COLO829 (cell line): ENCODE measurements at places on chromosomes 1 and 21.

DNA sequence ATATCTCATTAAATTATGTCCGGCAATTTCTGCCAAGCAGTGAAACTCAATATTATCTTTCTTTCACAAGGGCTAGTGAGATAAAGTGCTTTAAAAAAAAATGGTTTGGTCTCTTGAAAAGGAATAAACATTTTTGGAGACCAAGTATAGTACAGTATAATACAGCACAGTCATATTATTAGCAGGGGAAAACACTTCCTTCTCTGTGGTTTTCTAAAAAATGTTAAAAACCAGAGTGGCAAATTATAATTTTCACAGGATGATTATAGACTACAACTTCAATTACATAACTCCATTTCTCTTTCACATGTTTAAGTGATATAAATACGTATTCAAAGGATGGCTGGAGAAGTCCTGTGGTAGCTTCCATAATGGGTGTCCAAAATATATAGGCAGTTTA lies 170.3 kb upstream of the DMRTA2 start:
- no peak for DNase-seq

GRCh38 chr21:31845151-31845729 lies 27.6 kb upstream of the HUNK start:
- no peak for DNase-seq

GRCh38 chr1:156387870-156388173 lies 18.8 kb downstream of the RHBG start:
- no peak for DNase-seq

GRCh38 chr1:181911715-181912114 lies 149.8 kb downstream of the ZNF648 start:
- no peak for DNase-seq

GRCh38 chr1:58783090-58783992 lies 506 bp downstream of the JUN start:
- DNase-seq = no peak

DNA sequence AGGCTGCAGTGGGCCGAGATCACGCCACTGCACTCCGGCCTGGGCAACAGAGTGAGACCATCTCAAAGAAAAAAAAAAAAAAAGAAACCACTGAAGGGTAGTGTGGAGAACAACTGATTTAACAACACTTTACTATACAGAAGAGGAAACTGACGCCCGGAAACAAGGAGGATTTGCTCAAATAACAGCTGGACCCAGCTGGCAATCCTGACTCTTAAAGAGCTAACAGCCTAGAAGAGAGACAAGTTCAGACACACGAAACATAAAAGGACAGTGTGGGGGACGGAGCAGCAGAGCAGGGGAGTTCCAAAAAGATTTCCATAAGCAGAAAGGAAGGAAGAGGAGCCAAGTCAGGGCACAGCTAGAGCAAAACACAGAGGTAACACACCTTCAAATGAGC lies 4.4 kb downstream of the ECHDC2 start:
- DNase-seq = no peak

GRCh38 chr1:67686267-67687197 lies 1.5 kb downstream of the GADD45A start:
- DNase-seq = peak; percentile 88

DNA sequence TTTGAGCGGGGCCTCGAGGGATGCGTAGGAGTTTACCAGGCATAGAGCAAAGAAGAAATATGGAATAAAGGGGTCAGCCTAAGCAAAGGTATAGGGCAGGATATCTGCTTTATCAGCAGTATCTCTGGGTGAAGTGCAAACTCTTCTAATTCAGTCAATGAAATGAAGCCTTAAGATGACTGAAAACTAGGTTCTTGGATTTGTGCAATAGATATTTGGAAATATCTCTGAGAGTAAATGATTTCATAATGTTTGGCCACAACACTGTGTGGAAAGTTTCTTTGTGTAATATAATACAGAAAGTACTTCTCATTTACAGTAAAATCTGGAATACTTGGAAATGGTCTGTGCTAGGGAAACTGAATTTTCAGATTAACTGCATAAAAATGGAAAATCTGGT lies 26.1 kb downstream of the KCNJ15 start:
- DNase-seq = no peak

- DNase-seq = peak; percentile 92
Measured at GRCh38 chr1:166858726-166859419, 17.2 kb downstream of the TADA1 start.

- no peak for DNase-seq
Measured at GRCh38 chr1:37031871-37032270, 2.4 kb downstream of the GRIK3 start.

DNA sequence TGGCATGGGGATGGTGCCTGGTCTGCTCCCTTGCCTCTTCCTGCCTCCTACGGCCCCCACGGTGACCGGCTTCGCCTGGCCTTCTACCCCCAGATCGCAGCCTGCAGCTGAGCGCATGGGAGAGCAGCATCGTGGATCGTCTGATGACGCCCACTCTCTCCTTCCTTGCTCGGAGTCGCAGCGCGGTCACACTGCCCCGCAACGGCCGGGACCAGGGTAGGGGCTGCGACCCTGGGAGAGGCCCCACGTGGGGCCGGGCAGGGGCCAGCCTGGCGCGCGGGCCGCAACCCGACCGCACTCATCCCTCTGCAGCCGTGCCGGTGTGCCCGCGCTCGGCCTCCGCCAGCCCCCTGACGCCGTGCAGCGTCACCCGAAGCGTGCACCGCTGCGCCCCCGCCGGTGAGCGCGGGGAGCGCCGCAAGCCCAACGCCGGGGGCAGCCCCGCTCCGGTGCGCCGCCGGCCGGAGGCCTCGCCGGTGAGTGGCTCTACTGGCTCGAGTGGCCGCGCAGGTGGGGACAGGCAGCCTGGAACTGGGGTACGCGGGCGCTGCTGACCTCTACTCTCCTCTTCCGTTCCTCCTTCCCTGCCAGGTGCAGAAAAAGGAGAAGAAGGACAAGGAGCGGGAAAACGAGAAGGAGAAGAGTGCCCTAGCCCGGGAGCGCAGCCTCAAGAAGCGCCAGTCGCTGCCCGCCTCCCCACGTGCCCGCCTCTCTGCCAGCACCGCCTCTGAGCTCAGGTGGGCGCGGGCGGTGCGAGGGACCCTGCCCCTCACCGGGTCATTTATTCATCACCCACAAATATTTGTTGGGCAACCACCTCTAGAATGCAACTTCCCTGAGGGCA lies 20.4 kb downstream of the MAP7D1 start:
- no peak for DNase-seq

DNA sequence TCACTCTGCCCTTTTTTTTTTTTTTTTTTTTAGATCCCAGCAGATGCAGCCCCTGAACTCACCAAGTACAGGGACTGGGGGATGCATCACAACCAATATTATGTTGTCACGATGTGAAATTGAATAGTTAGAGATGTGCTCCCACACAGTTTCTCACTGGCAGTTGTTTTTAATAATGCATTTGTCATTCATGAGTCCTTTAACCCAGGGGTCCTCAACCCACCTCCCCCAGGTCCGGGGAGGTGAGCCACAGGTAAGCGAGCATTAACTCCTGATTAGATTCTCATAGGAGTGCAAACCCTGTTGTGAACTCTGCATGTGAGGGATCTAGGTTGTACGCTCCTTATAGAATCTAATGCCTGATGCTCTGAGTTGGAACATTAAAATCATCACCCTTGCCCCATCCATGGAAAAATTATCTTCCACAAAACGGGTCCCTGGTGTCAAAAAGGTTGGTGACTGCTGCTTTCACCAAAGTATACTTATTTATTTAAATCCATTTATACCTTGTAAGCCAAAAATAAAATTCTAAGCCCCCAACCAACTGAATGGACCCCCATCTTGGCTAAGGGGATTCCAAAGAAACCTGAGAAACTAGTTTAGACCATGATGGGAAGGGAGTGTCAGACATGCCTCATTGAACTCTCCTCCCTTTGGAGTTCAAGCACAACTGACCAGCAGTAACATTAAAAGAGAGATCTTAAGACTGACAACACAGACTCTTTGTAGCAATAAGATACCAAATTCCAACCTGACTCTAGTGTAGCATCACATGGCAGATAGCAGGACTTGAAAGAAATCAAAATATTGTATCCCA lies 119.3 kb upstream of the ATP1A1 start:
- no peak for DNase-seq

DNA sequence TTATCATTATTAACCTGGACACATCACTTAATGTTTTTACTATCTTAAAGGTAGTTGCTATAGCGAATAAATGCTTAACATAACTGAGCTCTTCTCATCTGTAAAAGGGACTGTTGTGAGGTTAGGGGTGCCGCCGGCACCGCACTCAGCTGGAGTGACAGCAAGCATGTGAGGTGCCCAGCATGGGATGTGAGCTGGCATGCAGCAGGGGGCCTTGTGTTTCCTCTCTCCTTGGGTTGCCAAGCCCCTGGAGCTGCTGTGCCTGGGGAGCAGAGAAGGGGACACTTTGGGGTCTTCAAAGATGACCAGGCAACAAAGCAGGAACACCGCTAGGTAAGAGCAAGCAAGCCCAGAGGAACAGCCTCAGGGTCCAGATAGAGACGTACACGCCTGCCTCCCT lies 2.1 kb upstream of the ZC3H12A start:
- no peak for DNase-seq

GRCh38 chr1:235708390-235708962 lies 58.9 kb upstream of the GNG4 start:
- no peak for DNase-seq

DNA sequence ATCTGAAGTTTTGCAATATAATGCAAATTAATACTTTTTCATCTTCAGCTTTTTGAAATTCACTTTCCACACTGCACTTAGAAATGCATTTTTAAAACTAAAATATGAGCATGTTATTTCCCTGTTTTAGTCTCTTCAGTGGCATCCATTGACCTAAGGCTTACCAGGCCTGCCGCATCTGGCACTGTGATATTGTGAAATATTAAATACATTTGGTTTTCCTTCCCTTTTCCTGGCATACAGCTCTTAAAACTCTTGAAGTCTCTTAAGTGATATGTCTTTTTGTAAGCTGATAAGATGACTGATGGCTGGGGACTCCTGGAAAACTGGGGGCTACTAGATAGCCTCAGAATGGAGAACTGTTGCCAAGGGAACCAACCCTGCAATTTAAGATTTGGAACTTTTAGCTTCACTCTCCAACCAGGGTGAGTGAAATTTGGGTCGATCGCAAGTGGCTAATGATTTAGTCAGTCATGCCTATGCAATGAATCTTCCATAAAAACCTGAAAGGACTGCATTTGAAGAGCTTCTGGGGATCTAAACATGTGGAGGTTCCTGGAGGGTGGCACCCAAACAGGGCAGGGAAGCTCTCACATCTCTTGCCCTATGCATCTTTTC lies 75.5 kb upstream of the PDC start:
- DNase-seq = no peak

GRCh38 chr1:40870135-40870728 lies 8.1 kb upstream of the CITED4 start:
- no peak for DNase-seq

DNA sequence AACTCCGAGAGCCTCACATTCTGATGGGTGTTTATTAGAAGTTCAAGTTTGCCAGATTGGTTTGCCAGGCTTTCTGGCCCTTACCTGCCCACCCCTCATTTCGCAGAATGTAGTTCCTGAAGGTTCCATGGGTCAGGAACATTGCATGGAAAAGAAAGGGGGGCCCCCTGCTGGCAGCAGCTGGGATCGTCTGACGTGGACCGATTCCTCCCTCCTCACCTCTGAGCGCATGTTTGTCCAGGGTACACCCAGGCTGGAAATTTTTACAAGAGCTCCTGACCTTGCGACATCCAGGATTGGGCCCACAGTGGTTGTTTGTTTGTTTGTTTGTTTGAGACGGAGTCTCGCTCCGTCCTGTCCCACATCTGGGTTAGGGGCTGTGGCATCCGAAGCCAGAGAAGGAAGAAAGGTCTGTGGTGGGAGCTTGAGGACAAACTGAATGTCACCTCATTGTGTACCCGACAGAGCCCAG lies 126.0 kb upstream of the TMEM51 start:
- peak; percentile 63 for DNase-seq

DNA sequence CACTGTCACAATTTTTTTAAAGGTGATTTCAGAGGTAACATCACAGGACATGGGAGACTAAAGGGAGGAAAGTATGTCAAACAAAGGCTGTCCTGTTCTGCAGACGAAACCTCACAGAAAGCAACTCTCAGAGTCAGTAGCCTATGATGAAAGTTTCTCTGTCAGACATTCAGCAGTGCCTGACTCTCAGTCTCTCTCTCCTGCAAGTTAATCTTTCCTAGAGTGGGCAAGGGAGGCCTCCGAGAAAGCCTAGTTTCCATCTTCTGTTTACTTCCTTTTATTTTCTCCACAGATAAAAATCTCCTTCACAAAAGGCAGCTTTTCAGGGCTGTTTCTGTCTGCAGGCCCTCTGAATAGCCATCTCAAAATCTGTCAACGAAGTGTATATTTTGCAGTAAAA lies 24.9 kb upstream of the FMO2 start:
- DNase-seq = peak; percentile 32

GRCh38 chr1:153422450-153423068 lies 6.2 kb downstream of the S100A7A start:
- peak; percentile 68 for DNase-seq

DNA sequence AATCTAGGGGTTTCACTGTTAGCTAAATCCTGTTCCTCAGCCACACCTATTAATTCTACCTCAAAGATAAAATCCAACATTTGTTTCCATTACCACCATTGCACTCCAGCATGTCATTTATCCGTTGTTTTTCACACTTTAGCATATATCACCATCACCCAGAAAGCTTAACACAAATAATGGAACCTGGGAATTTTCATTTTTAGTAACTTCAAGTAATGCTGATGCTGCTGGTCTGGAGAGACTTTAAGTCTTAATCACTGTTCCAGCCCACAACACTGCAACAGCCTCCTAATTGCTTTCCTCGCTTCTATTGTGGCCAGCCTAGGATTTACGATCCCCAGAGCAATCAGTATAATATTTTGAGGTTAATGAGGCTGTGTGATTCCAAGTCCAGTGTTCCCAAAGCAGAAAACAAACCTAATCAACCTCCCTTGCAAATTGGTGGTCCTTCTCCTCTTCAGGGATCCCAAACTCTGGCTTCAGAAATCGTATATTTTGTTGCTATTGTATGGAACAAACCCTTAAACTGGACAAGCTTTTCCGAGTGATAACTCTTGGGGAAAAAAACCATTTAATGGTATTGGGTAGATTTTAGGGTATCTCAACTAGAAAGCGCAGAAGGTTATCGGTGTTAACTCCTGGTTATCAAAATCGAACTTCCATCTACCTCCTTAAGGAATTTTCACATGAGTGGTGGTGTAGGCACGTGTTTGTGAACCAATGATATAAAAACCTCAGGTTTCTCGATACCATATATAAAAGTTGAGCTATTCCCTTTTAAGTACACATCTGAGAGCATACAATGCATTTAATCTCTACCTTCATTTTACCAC lies 50.0 kb upstream of the BOLA1 start:
- no peak for DNase-seq

DNA sequence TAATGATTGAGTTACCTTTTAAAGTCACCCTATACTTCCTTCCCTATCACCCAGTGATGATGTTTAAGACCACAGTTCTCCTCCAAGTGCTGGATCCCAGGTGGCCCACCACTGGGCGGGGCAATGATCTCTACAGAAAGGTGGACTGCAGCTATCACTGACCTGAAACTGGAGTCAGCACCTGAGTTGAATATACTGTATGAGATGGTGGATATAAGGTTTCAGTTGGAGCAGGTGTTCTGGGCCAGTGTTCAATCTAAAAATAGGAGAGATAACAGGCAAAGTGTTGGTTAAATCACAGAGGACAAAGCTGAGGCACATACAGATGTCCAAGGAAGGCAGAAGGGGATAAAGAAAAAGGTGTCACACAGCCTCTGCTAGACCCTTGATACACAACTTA lies 96.6 kb downstream of the SIPA1L2 start:
- no peak for DNase-seq
